ENCODE measurements at places on chromosomes 16 and 17.

- no peak for DNase-seq
Measured at GRCh38 chr17:75181110-75181509, 1.6 kb downstream of the SUMO2 start.

DNA sequence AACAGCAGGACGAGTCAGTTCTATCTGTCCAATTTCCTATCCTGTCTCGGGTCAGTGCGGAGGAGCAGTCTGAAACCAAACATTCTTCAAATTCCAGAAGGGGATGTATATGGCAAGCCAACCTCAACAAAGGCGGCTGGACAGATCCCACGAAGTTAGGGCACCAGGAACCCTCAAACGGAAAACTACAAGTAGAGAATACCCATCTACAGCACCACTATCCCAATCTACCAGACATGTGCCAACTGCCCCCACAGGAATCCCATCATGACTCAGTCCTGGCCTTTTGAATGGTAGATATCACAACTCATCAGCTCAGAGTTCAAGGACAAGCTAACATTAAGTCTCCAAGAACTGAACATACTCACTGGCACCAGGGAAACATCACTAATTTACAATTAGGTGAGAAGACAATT is 2.3 kb downstream of the NAT9 start:
- DNase-seq = no peak

- no peak for DNase-seq
Measured at GRCh38 chr17:30961209-30962188, 9.3 kb upstream of the RNF135 start.

DNA sequence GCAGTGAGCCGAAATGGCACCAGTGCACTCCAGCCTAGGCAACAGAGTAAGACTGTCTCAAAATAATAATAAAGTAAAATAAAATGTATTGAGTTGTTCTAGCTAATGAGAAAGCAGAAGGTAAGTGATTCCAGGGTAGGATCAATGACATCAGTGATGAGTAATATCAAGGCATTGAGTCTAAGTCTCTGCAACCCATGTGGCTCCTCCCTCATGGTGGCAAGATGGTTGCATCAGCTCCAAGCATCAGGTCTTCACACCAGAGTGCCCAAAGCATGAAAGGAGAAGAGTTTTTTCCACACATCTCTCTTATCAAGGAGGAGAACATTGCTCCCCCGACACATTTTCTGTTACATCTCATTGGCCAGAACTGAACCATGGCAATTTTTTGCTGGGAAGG is 34.8 kb upstream of the GAS7 start:
- DNase-seq = no peak

- no peak for DNase-seq
Measured at GRCh38 chr17:34601416-34601815, 22.0 kb downstream of the TMEM132E start.

DNA sequence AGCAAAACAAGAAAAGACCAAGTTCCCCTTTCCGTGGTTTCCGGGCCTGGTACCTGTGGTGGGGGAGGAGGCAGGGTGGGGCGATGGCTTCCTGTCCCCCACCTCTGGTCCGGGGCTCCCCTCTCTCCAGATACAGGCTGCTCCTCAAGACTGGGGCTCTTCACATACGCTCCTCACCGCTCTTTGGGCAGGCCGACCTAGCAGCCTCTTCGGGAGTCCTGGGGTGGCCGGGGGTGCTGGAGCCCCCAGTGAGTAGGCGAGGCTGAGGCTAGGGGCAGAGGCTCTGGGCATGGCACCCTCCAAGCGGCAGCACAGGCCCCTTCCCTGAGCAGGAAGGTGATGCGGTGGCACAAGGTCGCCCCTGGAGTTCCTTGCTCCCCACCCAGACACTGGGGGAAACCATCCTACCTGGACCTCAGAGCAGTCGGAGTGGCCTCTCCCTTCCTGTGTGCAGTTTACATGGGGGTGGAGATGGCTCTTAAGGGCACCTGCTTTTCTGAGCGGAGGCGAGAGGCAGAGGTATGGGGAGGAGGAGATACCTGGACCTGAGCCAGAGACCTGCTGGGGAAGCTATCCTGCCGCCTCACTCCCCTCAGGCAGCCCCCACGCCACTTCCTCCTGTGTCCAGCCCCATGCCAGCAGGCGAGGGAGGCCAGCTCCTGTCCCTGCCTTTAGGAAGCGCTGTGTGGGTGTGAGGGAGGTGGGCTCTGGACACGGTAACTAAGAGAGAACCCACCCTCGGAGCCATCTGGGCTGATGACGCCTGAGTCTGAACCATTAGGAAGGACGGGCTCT is 891 bp downstream of the CORO1A start:
- DNase-seq = no peak
